ENCODE measurements at places on chromosomes 11 and 22.

DNA sequence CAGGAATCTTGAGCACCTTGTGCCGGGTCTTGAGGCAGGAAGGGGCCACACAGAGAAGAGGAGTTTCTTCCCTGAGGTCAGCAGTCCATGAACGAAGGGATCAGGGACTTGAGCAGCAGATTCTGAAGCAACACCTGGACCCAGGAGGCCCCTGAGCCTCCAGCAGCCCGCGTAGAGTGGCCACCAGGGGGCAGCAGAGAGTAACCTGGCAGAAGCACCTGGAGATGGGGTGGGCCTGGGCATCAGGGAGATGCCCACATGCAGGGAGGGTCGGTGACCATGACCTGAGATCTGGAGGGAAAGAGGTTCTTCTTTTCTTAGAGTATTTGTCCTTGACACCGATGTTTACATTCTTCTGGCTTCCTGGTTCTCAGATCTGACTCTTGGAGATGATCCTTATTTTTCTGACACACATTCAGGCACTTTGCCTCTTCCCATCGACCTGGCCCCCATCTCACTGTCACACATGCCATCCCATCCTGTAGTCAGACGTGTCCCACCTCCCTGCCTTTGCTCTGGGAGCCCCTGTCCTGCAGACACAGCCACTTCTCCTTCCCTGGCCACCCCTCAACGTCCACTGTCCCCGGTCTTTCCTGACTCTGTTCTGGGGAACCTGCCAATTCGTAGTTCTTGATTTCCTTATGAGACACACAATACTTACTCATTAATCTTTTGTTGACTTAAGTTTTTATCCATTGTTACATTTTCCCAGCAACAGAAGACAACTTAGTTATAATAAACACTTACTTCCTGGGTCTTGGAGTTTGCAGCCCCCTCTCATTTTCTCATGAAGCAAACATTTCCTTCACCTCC is 66.5 kb downstream of the GGTLC2 start:
- peak; percentile 65 for DNase-seq

DNA sequence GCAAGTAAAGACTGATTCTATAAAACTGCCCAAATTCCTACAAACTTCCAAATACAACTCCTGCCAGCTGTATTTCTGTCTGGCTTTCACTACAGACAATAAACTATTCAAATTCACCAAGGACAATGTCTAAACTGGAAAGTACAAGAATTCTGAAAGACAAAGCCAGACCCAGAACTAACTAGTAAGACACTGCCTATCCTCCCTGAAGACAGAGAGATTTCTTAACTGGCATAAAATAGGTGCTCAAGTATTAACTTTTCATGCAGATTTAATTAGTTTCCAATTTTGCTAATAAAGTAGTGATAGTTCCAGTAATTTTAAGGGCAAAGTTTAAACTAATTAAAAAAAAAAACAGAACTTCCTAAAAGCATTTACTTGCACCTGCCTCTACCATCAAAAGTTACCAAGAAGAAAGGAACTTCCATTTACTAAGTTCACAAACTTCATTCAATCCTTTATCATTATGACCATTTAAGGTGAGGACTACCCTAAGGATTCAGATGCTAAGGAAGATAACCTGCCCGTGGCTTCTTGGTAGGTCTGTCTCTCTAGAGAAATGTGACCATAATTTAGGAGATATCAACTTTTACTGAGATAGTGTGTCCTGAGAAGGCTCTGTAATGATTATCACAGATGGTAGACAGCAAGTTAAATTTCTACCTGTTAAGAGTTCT is 45.2 kb downstream of the CELF1 start:
- no peak for DNase-seq

GRCh38 chr22:38398609-38399461 is 56.2 kb downstream of the KCNJ4 start:
- peak; percentile 80 for DNase-seq

- DNase-seq = no peak
Observed at GRCh38 chr11:115498354-115498753, 5.9 kb downstream of the CADM1 start.

- no peak for DNase-seq
Observed at GRCh38 chr11:26018336-26018735, 313.6 kb upstream of the ANO3 start.

DNA sequence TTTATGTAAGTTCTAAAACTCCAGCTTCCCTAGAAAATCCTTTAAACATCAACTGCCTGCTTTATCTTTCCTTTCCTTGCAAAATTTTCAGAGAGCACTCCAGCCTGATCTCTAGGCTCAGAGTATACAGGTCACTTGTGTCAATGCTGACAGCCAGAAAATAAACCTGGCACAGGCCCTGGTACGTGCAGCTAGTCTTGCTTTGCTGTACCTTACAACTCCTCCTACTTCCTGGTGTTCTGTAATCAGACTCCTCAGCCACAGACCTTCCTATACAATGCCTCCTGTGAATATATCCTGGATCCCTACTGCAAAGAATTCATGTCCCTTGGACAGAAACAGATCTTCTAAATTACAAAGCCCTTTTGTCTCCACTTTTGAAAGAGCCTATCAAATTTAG is 24.2 kb upstream of the TMEM123 start:
- DNase-seq = no peak

DNA sequence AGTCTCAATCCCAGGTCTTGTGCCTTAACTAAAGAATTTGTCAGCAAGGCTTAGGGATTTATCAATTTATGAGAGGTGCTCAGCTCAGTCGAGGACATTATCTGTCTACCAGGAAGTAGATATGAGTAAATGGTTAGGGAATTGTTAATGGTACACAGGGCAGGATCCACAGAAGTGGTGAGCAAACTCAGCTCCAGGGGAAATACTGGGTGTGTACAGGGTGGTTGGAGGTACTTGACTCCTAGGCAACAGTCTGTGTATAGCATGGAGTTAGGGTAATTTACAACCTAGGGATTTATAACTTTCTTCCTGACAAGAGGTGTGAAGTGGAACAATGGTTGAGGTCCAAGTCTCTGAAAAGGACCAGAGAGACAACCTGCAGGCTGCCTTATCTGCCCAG is 123.4 kb upstream of the OR9Q1 start:
- no peak for DNase-seq

DNA sequence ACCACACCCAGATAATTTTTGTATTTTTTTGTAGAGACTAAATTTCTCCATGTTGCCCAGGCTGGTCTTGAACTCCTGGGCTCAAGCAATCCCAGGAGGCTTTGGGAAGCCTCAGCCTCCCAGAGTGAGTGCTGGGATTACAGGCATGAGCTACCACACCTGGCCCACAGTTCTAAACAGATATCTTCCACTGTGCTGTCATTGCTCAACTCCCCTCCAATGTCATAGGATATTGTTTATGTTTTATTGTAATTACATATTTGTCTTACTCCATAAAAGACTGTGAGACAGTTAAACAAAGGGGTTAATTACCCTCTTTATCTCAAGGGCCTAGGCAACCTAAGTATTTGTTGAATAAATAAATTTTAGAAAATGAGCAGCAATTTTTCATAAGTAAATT is 204.2 kb downstream of the GRM5 start:
- DNase-seq = no peak

All from effector memory CD4-positive, alpha-beta T cell (primary cell).